ENCODE measurements at places on chromosomes 6 and 20. TPM values are rescaled to one million over a fixed set of nuclear protein-coding genes. Genes with fewer than 3 reads are reported as not detected.

The KCNK16 gene
- total RNA-seq: not detected

The CST2 gene
- not detected for total RNA-seq

The TRIM15 gene
- not detected for total RNA-seq

The RAD21L1 gene
- 0.07 TPM for total RNA-seq

The AURKA gene
- 137 TPM for total RNA-seq

The TGM3 gene
- total RNA-seq: not detected

The POPDC3 gene
- total RNA-seq: 45.7 TPM

The EYA4 gene
- 0.02 TPM for total RNA-seq

The SPINT4 gene
- not detected for total RNA-seq

The OPN5 gene
- total RNA-seq: not detected

DNA sequence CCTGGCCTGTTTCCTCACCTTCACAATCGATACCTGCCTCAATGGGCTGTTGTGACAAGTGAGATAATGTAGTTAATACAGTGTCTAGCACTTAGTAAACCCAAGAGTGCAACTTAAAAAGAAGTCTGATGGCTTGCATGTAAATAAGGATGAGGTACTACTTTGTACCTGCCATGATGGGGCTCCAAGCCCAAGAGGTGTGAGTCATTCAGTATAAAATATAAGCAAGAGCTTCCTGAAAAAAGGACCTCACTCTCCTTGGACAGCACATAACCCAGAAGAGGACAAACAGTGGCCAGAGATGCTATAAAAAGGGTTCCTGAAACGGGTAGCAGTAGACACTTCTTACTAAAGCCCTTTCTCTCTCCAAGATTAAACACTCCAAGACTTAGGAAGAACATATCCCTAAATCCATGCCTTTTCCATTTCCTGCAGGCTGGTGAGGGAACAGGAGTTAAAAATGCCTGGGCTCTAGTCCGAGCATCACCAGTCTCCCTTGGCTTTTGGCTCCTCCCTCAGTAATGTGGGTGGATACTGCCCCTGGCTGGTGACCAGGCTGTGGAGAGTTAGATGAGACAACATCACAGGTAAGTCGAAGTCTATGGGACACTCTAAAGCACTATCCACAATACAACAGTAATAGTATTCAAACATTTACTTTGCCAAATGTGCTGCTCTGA is 4.3 kb downstream of the UBE2V1 start:
- DNase-seq: no peak

- DNase-seq: no peak
Measured at GRCh38 chr6:87230801-87231200, 75.4 kb downstream of the ZNF292 start.

- no peak for DNase-seq
Measured at GRCh38 chr20:3250091-3250504, 11.1 kb upstream of the SLC4A11 start.

DNA sequence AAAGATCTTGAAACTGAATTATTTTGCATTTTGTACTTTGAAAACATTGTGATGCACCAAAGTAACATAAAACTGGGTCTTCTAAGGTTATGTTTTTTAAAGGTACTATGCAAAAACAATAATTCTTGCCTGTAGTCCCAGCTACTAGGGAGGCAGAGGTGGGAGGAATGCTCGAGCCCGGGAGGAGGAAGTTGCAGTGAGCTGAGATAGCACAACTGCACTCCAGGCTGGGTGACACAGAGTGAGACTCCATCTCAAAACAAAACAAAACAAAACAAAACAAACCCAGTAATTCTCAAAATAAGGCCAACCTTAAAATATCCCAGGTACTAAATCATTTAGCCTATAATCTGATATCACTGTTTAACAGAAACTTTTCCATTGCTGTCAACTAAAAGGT is 269.6 kb downstream of the KHDC1L start:
- no peak for DNase-seq

GRCh38 chr20:56187534-56188165 is 60.9 kb upstream of the MC3R start:
- DNase-seq: no peak

GRCh38 chr20:21762646-21763045 is 57.2 kb downstream of the PAX1 start:
- DNase-seq: no peak

DNA sequence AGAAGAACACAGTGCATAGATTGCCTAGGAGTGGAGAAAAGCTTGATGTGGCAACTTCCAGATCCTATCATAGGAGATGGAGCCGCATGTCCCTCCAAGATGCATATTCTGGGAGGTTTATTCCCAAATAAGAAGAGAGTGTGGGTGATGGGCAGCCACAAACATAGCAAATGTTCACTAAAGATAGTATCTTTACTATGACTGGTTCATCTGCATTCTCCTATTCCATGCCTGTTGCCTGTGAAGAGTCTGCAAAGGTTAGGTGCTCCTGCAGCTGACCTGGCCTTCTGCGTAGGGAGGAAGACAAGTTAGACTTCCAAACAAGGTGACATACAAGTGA is 14.5 kb upstream of the CCN6 start:
- DNase-seq: no peak

- no peak for DNase-seq
Measured at GRCh38 chr20:59268870-59269269, 31.5 kb upstream of the EDN3 start.

DNA sequence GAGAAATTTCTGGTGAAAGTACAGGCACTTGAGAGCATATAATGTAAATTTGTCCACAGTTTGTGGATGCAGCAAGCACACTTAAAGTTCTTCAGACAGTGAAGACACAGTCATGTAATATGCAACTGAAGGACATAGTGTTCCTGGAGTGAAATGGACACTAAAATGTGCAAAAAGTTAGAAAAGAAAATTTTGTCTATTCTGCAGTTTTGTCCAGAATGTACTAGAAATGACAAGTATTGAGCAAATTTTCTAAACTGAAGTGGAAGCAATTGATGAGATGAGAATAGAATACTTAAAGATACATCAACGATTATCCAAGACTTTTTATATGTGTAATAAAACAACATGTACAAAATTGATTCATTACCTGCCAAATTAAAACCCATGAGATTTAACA is 647.0 kb upstream of the IMPG1 start:
- DNase-seq: no peak

GRCh38 chr6:138778331-138778730 is 4.8 kb downstream of the CCDC28A start:
- DNase-seq: no peak

GRCh38 chr6:125431971-125432370 is 130.2 kb upstream of the HDDC2 start:
- DNase-seq: no peak

DNA sequence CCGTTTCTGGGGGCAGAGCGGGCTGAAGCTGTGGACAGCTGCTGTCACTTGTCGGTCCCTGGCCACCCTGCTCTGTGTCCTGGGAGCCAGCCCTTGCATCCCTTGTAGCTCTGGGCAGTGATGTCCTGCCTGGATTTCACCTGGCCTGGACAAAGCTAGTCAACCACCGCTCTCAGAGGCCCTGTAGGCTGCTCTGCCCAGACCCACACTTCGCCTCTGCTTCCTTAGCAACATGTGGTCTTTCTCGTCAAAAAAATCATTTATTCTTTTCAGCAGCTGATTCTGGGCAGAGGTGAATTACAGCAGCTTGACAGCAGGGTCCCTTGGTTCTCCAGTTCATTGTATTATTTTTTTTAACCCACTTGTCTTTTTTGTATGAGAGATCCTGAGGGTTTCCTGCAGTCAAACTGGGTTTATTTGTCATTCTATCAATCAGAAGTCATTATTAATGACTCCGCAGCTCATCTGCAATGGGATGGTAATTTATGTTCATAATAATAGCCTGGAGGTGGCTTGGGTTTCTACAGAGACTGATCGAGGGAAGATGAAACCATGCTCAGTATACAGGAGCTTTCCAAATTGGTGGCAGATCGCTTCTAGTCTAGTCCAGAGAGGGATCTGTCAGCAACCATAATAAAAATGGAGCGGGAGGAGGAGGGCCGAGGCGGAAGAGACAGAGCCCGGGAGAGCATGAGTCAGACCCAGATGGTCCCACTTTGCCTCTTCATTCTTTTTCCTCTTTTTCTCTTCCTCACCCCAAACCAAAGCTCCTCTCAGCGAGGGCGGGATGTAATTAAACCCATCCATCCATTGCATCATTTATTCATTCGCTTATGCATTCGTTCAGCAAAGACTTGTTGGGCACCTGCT is 22.4 kb downstream of the EDN3 start:
- peak; percentile 32 for DNase-seq

DNA sequence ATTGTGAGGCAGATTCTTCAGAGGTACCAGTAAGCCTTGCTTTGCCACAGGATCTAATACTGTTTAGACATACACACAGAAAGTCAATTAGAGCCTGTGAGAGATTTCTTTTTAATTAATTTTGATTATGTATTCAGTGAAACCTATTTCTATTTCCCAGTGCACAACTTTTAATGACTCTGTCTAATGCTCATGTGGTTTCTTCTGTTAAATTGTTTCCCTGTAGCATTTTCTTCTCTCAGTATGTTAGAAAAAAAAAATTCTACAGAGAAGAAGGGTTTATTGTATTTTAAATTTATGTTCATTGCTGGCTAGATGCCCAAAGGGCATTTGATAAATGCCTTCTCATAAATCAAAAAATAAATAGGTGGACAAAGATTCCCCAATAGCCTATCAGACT is 293.7 kb downstream of the C6orf118 start:
- no peak for DNase-seq

GRCh38 chr6:103273048-103273447 is 1586.7 kb downstream of the HACE1 start:
- DNase-seq: peak; percentile 18
